ENCODE measurements at places on chromosomes 12 and 14. TPM values are rescaled to one million over a fixed set of nuclear protein-coding genes. Genes with fewer than 3 reads are reported as not detected.

DNA sequence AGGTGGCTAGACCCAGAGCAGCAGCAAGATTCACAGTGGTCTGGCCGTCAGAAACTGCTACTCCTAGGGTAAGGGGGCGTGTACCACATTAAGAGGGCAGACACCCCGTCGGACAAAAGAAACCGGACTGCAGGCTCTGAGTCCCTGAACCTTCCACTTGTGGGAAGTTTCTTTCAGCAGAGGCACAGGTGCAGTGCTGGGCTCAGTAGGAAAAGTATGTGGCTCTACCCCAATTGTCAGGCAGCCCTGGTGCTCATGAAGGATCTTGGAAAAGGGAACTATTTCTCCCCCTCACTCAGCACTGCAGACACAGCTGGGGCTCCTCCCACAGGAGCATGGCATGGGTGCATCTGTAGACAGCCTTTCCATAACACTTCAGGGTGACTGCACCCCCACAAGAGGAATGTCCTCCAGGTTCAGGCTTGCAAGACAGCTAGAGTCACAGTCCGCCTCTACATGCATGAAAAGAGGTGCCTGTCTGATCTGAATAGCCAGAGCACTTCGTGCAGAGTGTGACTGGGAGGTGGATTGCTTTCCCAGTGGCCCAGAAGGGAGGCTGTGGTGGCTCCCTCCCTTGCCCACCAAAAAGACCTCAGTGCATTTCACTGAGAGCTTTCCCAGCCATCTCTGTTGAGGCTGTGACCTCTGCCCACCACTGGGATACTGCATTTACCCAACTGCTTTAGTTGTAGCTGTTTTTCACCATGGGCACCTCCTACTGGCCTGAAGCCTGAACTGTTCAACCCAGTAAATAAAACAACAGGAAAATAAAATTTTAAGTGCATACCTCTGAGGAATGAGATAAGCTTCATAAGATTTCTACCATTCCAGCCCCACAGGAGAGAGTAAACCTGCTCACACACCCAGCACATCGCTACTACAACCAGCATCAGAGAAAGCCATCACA is 14.2 kb downstream of the CEP128 start:
- DNase-seq = no peak

GRCh38 chr14:20472536-20473169 is 3.4 kb downstream of the PNP start:
- no peak for DNase-seq

- DNase-seq = no peak
Measured at GRCh38 chr14:75568791-75569190, 9.6 kb upstream of the FLVCR2 start.

GRCh38 chr12:51980051-51980808 is 26.5 kb upstream of the TAMALIN start:
- DNase-seq = peak; percentile 56

- DNase-seq = no peak
Measured at GRCh38 chr14:56463271-56463890, 116.2 kb upstream of the TMEM260 start.

DNA sequence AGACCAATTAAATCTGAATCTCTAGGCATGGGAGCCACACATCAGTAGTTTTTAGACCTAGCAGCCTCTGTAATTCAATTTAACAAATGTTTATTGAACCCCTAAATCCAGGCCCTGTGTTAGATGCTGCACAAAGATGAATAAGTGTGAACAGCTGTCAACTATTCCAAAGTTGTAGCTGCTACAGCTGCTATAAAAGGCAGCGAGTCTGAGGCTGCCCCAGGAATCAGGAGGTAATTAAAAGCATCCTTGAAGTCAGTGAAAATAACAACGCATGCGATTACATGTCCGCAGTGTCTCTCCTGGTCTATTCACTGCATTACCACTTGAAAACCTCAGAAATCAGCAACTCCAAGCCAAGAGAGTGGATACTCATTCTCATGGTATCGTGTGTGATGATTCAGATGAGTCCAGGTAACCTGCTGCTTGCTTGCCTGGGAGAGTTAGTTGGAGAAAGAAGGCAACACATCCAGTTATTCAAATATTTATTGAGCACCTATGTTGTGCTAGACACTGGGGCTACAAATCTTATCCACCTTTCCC is 34.9 kb upstream of the DDHD1 start:
- no peak for DNase-seq

GRCh38 chr14:63342371-63342770 is 23.6 kb upstream of the GPHB5 start:
- DNase-seq = no peak

GRCh38 chr12:12779007-12779406 is 6.5 kb upstream of the APOLD1 start:
- DNase-seq = no peak

DNA sequence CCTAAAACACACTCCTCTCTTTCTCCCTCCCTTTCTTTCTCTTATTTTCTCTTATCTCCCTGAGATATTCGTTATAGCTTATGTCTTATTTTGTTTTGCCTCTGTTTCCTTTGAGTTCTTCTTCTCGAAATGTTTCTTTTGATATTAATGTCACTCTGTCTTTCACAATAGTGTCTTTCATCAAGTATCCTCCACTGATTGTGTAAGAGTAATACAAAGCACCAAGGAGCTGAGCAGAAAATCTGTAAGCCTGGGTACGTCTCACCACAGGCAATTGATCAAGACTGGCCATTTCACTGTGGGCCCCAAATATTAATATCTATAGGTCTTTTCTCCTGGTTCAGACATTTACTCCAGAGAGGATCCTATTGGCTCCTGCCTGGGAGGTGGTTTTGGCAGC is 4.8 kb upstream of the LYZ start:
- DNase-seq = no peak

DNA sequence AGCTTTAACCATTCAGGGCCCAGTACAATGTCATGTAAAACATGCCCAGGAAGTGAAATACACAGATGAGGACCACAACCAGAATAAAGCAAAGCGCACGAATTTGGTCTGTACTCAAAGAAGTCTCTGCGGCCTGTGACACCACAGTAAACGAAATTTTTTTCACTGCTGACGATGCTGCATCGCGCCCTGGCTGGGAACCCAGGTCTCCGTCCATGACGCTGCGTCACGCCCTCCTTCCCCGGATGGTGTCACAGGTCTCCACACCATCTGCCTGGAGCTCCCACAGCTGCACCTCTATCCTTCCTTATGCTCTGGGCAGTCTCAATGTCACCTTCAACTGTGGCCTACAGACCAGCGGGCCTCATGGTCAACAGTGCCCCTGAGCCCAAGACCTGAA is 17.8 kb downstream of the ANKLE2 start:
- no peak for DNase-seq

DNA sequence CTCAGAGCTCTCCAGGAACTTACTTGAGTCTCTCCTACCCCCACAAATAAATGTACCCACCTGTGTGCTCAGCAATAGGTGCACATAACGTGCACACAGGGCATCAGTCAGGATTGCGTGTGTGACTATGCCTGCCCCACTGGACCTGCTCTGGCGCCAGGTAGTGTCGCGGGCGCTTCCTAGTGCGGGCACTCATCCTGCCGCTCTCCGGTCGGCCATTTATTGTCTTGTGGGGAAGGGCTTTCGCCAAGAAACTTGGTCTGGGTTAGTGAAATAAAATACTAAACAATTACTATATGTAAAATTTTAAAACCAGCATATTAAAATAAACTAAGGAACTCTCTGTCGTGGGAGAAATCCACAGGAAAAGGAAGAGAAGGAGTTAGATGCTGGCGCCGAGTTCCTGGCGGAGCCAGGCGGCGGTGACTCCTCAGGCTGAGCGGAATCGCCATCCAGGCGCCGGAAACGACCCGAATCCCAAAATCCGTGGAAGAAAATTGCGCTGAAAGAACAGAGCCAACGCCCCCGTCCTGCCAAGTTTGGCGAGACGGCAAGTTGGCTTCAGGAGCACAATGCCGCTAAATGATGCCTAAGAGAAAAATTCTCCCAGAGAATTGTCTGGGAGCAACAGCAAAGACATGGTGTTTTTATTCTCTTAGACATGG is 7.9 kb upstream of the HOXC13 start:
- no peak for DNase-seq

DNA sequence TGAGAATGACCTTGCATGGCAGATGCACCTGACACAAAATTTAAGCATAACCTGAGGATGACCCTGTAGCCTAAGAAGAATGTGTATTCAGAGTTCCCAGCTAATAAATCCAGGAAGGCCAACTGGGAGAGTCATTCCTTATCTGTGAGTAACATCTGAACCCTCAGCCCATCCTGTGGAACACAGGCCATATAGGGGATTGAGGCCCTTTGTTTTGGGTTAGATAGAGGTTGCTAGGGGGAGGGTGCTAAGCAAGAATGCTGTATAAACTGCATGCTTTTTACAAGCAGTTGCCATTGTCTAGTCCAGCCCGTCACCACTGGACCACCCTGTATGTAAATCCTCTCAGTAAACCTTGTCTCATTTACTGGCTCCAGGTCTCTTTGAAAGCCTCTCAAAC is 77.0 kb downstream of the BICD1 start:
- no peak for DNase-seq

Gene HCAR3
- 0.16 TPM for total RNA-seq

Gene ITGB7
- total RNA-seq = 11.6 TPM

Gene KRT72
- total RNA-seq = not detected

Gene PLA2G1B
- total RNA-seq = not detected

Gene ASCL1
- total RNA-seq = not detected
